ENCODE measurements at places on chromosomes 12 and 14. TPM values are rescaled to one million over a fixed set of nuclear protein-coding genes. Genes with fewer than 3 reads are reported as not detected.

Gene STAC3
- total RNA-seq = 1.2 TPM

Gene KRAS
- total RNA-seq = 12.7 TPM

DNA sequence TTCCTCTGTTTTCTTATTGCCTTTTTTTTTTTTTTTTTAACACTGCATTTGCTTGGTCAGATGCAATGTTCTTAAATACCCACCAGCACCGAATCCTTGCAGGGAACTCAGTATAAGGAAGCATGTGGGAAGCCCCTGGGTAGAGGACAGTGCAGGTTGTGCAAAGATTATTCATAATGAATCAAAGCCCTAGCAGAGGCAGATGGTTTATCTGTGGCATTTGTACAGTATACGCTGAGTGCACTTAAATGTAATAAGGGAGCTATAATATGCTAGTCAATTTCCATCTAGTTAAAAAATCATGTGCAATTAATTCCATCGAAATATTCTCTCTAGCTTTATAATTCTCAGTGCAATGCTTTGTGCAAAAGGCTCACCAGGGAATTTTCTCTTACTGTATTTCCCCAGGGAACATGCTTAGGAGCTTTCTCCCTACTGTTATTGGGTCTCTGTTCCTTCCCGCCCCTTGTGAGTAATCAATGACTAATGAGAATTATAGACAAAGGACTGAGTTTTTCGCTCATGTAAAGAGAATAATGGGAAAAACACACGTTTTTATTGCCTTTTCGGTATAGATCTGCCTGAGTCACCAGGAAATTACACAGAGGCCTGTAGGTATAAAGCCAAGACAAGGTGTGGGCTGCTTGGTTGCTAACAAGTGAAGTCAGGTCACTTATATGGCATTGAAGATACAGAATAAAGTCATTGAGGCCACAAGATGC lies 1214.3 kb upstream of the TMEM132C start:
- no peak for DNase-seq

DNA sequence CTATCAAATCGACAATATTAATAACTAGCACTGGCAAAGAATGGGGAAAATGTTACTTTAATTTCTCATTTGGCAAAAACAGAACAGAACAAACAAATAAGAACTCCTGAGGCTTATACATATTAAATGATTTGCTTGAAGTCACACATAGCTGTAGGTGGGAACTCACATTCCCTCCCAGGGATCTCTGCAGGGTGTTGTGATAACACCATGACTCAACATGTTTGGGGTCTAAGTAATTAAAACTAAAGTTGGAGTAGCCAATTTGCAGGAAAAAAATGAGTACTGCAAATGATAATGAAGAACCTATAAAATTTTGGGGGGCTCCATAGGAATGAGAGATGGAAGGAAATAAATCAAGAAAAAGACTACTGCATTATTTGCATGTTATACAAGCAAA lies 27.5 kb downstream of the UNC79 start:
- DNase-seq = no peak

- no peak for DNase-seq
Measured at GRCh38 chr12:3683670-3684069, 69.2 kb downstream of the CRACR2A start.

DNA sequence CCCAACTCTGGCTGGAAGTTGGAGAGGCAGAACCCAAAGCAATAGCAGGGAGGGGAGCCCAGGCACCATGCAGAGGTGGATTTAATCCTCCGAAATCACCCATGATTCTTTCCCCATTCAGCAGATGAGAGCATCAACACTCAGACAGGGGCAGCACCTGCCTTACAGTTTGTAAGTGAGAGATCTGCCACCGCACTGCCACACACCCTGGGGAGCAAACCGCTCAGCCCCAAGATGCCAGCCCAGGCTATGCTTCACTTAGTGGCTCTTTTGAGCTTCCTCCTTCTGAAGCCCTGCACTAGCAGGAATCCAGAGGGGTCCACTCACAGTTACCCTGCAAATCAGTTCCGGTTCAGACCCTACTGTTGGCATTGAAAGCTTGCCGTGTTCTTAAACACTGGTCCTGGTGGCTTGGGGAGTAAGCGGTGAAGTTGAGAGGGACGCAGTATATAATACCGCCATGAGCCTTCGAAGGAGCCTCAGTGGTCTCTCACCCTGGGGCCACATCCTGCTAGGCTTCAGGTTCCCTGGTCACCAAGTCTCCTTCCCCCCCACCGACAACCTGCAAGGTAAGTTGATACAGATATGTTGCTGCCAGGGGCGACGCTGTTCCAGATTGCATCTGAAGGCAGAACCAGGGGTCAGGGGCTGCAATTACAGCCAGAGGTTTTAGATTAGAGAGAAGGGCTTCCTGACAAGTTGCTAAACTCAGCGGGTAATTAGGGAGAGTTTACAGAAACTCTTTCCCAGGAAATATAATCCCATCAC lies 72.0 kb upstream of the CCND2 start:
- DNase-seq = no peak

All from Right ventricle myocardium inferior (tissue), 1 donor.